ENCODE measurements at places on chromosomes 2 and 18. TPM values are rescaled to one million over a fixed set of nuclear protein-coding genes. Genes with fewer than 3 reads are reported as not detected.

The PSMA8 gene
- not detected for total RNA-seq

The FBXO36 gene
- total RNA-seq = 3.0 TPM

The EMILIN1 gene
- 303 TPM for total RNA-seq

The CTLA4 gene
- not detected for total RNA-seq

The MTA3 gene
- total RNA-seq = 76.1 TPM

The PPP1R1C gene
- total RNA-seq = not detected

The FAM228A gene
- total RNA-seq = 1.4 TPM

The DNAJC27 gene
- 17.6 TPM for total RNA-seq

The BCL2 gene
- total RNA-seq = 41.4 TPM

The PPM1G gene
- total RNA-seq = 27.2 TPM

The DNER gene
- total RNA-seq = 1.3 TPM

The OTX1 gene
- 0.25 TPM for total RNA-seq

The MDH1B gene
- total RNA-seq = 1.7 TPM

The CRYGC gene
- total RNA-seq = not detected

The RIT2 gene
- total RNA-seq = not detected

The PAIP2B gene
- 20.7 TPM for total RNA-seq

The OSR1 gene
- 5.5 TPM for total RNA-seq

The LAMA3 gene
- total RNA-seq = 8.0 TPM

The CXCR4 gene
- total RNA-seq = 20.2 TPM

The DSC2 gene
- total RNA-seq = 0.96 TPM

The VWA3B gene
- total RNA-seq = 0.99 TPM

The WDFY1 gene
- 40.8 TPM for total RNA-seq

The SPAG16 gene
- 28.9 TPM for total RNA-seq

The ALPP gene
- 21.5 TPM for total RNA-seq

The DPYSL5 gene
- 0.35 TPM for total RNA-seq

The MARCHF4 gene
- total RNA-seq = not detected

The IL1F10 gene
- total RNA-seq = not detected

The POTEI gene
- total RNA-seq = 0.05 TPM

The DSC1 gene
- not detected for total RNA-seq

The MAP3K20 gene
- total RNA-seq = 107 TPM

The ICA1L gene
- total RNA-seq = 19.7 TPM

The SERPINB12 gene
- not detected for total RNA-seq

The FAHD2A gene
- 27.9 TPM for total RNA-seq

All from ovary (tissue), 10 donors.